Aorta (tissue), 5 donors: ENCODE measurements at places on chromosomes 6 and 20.

GRCh38 chr6:6806844-6807518, 218.5 kb downstream of the LY86 start:
- peak; percentile 86 for DNase-seq

GRCh38 chr6:64010010-64010409, 374.4 kb downstream of the PHF3 start:
- DNase-seq = no peak

DNA sequence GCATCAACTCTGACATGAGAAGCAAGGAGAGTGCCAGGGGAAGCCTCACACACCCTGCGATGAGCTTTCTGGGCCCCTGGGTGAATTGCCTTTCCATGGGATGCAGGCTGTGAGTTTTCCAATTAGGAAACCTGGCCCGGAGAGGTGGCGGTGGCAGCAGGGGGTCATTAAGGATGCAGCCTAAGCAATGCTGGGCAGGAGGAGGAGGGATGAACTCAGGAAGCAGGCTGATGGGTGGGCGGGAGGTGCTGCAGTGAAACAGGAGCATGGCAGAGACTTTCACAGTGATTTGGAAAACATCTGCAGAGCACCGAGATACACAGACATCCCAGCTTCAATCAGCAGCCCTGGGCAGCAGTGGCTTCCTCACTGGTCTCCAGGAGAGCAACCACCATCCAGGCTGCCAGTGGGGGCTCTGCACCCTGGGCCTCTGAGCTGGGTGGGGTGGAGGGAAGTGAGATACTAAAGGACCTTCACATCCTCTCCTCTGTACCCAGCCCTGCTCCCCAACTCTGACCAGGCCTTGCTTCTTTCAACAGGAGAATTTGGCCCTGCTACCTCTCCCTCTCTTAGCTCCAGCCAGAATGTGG, 44.9 kb downstream of the LRFN2 start:
- peak; percentile 51 for DNase-seq

DNA sequence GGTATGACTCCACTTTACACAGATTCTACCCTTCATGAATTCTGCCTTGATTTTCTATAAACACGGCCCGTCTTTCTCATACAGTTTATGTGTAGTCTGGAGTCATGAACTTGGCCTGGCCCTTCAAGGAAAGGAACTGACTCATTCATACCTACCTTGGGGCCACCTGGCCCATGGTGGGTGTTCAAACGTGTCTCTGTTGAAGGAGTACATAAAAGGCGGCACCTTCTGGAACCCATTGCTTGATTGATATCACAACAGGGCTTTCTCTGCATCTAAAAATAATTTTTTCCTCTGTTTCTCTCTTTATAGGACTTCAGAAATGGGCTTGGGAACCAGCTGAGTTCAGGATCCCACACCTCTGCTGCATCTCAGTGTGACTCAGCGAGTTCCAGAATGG, 363.0 kb upstream of the SOX4 start:
- no peak for DNase-seq

DNA sequence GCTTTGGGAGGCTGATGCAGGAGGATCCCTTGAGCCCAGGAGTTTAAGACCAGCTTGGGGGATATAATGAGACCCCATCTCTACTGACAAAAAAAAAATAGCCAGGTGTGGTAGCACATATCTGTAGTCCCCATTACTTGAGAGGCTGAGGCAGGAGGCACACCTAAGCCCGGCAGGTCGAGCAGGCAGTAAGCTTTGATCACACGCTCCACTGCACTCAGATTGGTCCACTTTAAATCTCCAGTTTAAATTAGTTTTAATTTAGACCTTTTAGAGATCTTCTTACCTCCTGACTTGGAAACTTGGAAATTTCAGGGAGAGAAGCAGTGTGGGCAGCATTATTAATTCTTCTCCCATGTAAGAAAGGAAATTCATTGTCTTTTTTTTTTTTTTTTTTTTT, 16.8 kb upstream of the PLCB4 start:
- no peak for DNase-seq

- no peak for DNase-seq
Measured at GRCh38 chr6:163352966-163353365, 61.6 kb upstream of the QKI start.

DNA sequence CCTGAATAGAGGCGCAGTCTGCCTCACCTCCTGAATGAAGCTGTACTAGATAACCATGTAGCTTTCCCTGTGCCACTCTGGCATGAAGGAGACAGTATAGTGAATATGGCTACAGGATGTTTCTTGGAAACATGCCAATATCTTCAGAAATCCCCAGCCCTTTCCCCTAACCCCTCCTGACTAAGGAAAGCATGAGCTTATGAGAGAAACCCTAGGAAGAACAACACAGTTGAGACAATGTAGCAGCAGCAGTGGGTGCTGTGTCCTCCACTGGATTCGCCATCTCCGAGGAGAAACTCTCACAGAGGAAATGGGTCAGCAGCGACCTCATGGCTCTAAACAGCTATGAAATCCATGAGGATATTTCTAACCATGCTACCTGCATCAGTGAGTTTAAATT, 6.7 kb downstream of the HLA-DQA1 start:
- no peak for DNase-seq

GRCh38 chr6:143197377-143197776, 136.7 kb downstream of the AIG1 start:
- DNase-seq = no peak

- DNase-seq = peak; percentile 80
Measured at GRCh38 chr20:41029150-41029901, 704 bp downstream of the TOP1 start.

DNA sequence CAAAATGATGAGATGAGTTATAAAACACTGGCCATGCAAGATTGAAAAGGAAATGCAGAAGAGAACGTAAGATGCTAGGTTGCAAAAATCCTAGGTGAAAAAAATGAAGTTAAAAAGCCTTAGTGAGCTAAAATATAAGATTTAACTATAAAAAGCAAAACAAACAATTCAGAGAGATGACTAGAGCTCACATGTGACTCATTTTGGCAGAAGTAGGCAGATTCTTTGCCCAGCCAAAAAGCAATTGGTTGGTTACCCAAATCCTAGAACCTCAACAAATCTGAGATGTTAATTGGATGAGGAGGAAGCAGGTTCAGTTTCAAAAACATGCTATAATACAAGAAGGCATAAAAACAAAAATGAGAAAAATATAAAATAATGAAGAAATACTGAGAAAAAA, 249.1 kb downstream of the OGFRL1 start:
- no peak for DNase-seq

DNA sequence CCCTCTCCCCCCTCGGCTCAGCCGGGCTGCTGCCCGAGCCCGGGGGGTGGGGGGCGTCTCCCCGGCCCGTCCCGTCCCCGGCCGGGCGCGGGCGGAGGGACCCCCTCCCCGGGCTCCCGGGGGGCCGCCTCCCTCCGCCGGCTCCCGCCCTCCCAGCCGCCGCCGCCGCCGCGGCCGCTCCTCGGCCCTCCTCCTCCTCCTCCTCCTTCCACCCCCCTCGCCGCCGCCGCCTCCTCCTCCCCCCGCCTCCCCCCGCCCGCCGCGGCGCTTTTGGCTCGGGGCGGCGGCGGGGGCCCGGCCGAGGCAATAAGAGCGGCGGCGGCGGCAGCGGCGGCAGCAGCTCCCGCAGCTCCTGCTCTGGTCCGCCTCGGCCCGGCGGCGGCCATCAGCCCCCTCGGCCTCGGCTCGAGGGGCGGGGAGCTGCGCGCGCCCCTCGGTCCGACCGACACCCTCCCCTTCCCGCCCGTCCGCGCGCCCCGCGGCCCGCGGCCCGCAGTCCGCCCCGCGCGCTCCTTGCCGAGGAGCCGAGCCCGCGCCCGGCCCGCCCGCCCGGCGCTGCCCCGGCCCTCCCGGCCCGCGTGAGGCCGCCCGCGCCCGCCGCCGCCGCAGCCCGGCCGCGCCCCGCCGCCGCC, 38.7 kb downstream of the GNAS start:
- peak; percentile 94 for DNase-seq

GRCh38 chr20:13028001-13028400, 19.2 kb downstream of the SPTLC3 start:
- no peak for DNase-seq

- DNase-seq = peak; percentile 82
Measured at GRCh38 chr6:108653949-108654348, 93.2 kb downstream of the FOXO3 start.

GRCh38 chr20:54650052-54650719, 174.8 kb downstream of the DOK5 start:
- no peak for DNase-seq

DNA sequence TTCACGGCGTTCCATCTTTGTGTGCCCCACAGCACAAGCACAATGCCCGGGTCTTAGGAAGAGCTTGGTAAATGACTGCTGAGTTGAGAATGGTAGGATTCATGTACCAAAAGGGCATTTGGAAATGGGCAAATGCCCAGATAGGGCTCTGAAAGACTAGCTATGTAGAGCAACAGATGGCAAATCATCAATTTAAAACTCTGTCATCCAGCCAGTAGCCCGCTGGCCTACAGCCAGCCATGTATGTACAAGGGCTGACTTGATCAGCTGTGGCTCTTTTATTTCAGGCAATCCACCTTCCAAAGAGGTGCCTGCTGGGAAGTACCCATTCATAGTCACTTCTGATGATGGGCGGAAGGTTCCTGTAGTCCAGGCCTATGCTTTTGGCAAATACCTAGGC, 35.1 kb downstream of the NT5E start:
- DNase-seq = no peak

- no peak for DNase-seq
Measured at GRCh38 chr20:62849431-62849830, 12.2 kb downstream of the TCFL5 start.

DNA sequence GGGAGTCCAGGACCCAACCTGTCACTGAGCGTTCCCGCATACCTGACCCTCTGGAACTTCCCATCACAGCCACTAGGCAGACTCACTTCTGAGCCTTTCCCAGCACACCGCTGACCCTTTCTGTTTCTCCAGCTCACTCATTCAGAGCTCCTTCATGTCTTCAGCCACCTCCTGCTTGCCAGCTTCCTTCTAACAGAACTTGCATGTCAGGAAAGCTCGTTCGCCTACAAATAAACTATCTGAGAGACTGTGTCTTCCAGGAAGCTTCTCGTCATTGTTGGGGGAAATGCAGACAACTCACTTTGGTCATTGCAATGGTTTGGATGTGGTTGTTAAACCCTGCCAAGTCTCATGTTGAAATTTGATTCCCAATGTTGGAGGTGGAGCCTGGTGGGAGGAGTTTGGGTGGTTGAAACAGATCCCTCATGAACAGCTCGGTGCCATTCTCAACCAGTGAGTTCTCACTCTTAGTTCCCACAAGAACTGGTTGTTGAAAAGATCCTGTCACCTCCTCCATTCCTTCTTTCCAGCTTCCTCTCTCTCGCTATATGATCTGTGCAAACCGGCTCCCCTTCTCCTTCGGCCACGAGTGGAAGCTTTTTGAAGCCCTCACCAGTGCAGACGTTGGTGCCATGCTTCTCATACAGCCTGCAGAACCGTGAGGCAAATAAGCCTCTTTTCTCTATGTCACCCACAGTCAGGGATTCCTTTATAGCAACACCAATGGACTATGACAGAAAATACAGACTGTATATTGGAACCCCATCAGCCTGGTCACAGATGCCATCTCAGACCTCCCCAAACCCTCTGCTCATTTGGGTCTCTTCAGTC, 1.4 kb upstream of the MUC21 start:
- DNase-seq = no peak

GRCh38 chr20:45890077-45890984, 677 bp downstream of the NEURL2 start:
- DNase-seq = peak; percentile 95

GRCh38 chr6:42028234-42029061, 21.9 kb upstream of the TAF8 start:
- peak; percentile 55 for DNase-seq

DNA sequence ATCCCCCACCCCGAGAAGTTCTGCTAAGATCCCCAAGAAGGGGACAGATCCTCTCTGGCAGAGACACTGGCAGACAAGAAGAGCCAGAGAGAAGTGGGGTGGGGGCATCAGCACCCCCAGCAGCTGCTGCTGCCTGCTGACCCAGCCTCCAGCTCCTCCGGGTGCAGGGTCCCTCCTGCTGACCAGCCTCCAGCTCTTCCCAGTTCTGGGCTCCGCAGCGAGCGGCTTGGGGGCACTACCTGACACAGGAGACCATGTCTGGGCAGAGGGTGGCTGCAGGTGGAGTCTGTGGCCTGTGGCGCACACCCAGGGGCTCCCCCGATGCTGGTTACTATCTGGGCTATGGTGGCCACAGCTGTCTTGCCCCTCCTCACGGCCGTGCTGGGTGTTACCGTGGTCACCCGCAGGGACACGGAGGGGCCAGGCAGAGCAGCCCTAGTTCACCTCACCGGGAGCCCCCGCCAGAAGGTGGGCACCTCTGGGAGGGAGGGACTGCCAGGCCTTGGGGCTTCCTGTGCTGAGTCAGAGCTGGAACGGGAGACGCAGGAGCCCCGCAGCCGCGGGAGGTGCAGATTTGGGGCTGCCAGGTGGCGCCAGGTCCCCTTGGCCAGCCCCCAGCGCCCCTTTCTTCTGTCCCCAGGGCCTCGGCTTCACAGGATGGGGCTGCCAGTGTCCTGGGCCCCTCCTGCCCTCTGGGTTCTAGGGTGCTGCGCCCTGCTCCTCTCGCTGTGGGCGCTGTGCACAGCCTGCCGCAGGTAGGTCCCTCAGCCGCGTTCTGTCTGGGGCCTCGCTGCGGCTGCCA, 630 bp downstream of the LIME1 start:
- peak; percentile 56 for DNase-seq

DNA sequence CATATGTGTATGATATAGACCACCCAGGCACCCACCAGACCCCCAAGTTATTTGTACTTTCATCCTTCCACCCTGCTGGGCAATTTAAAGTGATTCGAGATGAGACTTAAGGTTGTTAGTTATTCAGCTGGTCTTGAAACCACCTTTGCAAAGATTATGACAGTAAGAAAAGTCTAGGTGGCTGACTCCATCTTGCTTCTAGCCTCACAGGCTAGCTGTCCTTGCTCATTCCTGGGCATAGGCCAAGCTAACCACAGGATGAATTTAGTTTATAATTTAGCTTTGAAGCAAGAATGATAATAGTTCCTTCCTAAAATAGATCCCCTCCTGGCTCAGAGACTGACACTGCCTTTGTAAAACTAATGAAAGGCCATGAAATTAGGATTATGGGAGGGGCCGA, 71.9 kb upstream of the IYD start:
- no peak for DNase-seq

DNA sequence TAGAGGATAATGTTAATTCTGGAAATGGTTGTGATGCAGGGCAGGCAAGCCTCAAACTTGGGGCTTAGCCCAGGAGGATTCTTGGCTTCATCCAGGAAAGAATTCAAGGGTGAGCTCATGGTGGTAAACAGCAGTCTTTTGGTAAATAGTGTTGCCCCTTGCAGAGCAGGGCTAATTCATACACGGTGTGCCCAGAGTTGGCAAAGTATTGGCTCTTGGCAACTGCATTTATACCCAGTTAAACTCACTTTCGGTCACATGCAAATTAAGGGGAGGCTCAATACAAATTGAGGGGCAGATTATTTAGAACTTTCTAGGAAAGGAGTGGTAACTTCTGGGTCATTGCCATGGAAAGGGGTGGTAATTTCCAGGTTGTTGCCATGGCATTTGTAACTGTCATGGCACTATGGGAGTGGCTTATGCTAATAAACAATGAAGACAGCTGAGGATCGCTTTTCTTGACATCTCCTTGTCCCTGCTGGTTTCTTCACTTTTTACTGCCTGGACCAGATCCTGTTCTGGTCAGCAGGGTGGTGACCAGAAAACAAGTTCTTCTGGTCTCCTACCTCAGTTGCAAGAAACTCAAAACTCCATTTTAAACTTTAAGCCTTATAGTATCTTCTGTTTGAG, 3.9 kb upstream of the OTOR start:
- no peak for DNase-seq
